ENCODE measurements at places on chromosomes 6 and 20.

- no peak for DNase-seq
Observed at GRCh38 chr6:37459981-37460800, 27.2 kb downstream of the CMTR1 start.

DNA sequence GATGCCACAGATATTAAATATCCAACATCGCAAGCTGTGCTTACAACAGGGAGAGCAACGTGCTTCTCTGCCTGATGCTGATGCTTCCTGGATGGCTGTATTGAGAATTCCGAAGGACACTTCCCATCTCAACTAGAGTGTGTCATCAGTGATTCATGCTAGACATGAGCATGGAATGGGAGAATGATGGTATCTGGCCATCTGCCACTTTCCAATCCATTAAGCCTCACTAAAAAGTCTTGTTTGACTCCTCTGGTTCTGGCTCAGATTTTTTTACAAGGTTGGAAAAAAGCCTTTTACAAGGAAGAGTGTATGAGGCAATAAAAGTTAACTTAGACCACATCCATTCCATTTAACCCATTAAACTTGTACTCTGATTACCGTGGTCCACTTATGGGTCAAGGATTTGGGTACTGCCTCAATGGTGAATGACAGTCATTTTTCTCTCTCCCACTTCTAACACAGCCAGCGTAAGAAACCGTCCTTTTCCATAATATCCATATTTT is 265.3 kb downstream of the UST start:
- no peak for DNase-seq

GRCh38 chr6:134267917-134268361 is 50.0 kb downstream of the SGK1 start:
- no peak for DNase-seq

DNA sequence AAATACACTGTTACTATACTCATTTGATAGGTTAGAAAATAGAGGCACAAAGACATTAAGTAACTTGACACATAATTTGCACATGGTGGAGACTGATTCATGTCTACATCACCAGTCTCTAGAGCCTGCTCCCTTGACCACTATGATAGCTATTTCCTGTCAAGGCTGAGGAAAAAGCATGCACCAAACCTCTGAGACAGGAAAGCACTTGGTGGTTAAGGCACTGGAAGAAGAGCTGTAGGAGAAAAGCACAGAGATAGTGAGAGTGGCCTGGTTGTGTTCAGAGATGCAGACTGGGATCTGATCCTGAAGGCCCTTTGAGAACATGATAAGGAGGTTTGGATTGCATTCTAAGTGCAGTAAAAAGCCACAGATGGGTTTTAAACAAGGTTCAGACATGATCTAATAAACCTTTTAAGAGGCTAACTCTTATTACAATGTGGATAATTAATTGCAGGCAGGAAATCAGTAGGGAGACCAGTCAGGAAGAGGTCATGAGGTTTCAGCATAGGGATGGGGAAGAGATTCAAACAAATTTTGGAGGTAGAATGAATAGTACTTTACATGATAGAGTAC is 168.9 kb downstream of the PHF3 start:
- DNase-seq: no peak

DNA sequence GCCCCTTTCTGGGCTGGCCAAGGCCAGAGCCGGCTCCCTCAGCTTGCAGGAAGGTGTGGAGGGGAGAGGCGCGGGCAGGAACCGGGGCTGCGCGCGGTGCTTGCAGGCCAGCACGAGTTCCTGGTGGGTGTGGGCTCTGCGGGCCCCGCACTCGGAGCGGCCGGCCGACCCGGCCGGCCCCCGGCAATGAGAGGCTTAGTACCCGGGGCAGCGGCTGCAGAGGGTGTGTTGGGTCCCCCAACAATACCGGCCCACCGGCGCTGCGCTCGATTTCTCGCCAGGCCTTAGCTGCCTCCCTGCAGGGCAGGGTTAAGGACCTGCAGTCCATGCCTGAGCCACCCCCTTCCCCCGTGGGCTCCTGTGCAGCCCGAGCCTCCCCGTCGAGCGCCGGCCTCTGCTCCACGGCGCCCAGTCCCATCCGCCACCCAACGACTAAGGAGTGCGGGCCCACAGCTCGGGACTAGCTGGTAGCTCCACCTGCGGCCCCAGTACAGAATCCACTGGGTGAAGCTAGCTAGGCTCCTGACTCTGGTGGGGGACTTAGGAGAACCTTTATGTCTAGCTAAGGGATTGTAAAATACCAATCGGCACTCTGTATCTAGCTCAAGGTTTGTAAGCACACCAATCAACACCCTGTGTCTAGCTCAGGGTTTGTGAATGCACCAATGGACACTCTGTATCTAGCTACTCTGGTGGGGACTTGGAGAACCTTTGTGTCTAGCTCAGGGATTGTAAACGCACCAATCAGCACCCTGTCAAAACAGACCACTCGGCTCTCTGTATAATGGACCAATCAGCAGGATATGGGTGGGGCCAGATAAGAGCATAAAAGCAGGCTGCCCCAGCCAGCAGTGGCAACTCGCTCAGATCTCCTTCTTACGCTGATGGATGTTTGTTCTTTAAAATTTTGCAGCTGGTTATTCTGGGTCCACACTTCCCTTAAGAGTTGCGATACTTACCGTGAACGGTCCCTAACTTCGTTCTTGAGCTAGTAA is 167.4 kb upstream of the RREB1 start:
- DNase-seq: no peak

- DNase-seq: no peak
Observed at GRCh38 chr20:5353624-5354496, 37.1 kb upstream of the PROKR2 start.

- DNase-seq: peak; percentile 19
Observed at GRCh38 chr6:12369781-12370262, 79.7 kb downstream of the EDN1 start.

DNA sequence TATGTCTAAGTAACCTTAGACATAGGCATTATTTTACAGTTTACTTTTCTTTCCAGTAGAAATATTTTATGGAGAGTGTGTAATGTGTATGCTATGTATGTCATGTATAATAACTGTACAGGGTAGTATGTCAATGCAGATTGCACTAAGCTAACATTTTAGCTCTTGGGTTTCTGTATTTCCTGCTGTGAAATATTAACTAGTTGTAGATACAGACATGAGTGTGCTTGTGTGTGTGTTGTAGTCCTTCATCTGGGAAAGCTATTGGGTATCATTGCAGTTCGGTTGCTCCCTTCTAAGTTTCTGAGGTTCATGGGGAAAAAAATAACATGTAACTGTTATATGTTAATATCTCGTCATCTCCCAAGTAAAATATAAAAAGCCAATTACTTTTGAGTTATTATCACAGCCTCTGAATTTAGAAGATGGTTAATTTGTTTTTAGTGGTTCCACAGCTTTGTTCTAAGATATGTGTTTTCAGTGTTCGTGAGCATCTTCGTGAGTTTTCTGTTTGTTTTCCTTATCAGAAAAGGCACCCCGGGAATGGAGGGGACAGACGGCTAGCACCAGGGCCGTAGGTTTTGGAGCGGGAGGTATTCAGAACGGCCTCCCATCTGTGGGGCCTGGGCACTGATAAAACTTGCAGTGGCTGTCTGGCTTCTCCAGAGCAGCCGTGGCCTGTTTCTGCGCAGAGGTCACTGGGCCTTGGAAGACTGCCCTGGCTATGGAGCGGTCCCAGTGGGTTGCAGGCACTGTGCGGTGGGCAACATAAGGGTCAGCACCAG is 215.0 kb downstream of the ARID1B start:
- no peak for DNase-seq

DNA sequence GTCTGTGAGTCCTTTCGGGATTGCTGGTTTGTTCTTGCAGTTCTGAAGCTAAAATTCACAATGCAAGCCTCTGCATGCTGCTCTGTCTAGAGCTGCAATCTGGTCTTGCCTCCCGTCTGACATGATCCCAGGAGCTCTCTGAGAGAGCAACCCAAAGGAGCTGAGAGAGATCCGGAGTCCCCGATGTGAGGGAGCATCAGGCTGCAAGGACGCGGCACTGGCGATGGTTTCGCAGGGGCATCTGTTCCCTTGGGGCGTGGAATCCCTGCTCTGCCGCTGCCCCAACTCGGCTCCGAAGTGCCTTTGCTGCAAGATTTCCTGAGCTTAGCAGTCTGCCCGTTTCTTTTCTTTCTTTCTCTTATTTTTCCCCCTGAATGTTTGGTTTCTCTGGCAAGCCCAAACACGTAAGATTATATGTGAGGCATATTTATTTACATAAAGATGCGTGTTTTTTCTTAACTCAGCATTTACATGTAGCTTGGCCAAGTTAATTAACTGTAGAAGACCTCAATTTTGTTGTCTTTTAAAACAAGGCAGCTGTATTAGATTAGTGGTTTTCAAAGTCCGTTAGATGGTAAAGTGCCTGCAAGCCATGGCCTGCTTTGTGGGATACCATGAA is 873.0 kb downstream of the KIF16B start:
- DNase-seq: no peak

GRCh38 chr20:50392138-50392866 is 117.9 kb upstream of the PTPN1 start:
- no peak for DNase-seq

GRCh38 chr6:124223611-124224345 is 420.1 kb downstream of the NKAIN2 start:
- no peak for DNase-seq

DNA sequence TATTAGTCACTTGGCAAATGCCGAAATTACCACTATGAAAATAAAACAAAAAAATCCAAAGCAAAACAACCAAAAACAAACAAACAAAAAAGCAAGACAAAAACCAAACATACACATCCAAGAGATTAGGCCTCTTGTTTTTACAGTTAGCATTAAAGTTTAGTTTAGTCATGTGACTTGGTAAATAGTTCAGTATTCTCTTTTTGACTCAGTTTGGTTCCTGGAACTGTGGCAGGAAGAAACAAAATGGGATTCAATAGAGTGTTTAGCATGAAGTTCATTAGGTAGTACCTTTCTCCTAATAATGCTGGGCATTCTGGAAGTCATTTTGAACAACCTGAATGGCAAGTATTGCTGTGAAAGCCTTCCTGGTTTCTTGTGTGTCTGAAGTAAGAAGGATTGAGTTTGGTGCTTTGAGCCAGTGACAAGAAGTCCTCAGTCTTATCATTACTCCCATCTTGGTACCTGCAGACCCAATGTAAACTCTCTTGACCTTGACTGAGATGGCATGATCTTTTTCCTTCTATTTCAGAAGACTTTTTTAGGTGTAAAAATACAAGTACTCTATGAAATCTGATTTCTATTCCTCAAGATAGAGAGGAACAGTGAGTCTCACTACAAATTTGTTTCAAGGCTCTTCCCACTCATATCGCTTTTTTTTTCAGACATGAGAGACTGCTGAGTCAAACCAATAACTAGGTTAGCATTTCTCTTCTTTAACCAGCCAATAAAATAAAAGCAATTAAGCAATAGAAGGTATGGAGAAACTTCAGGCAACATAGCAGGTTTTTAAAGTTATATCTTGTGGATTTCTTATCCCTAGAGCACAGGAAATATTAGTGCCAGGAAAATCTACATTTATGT is 223.6 kb upstream of the PREP start:
- DNase-seq: no peak

DNA sequence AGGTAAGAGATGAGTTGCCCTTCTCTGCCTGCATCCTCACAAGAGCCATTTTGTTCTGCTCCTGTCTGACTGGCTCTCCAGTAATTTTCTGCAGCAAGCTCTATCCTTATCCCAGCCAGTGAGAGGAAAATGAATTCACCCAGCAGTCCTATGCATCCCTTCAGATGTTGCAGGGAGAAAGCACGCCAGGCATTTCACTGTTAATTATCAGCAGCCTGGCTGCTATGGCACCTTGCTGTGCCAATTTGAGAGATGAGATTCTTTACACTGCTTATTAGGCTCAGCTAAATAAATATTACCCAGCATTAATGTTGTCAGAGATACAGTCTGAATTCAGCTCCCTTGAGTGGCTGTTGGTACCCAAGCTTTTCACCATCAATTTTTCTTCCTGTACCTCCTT is 61.1 kb upstream of the SNAP25 start:
- DNase-seq: no peak

DNA sequence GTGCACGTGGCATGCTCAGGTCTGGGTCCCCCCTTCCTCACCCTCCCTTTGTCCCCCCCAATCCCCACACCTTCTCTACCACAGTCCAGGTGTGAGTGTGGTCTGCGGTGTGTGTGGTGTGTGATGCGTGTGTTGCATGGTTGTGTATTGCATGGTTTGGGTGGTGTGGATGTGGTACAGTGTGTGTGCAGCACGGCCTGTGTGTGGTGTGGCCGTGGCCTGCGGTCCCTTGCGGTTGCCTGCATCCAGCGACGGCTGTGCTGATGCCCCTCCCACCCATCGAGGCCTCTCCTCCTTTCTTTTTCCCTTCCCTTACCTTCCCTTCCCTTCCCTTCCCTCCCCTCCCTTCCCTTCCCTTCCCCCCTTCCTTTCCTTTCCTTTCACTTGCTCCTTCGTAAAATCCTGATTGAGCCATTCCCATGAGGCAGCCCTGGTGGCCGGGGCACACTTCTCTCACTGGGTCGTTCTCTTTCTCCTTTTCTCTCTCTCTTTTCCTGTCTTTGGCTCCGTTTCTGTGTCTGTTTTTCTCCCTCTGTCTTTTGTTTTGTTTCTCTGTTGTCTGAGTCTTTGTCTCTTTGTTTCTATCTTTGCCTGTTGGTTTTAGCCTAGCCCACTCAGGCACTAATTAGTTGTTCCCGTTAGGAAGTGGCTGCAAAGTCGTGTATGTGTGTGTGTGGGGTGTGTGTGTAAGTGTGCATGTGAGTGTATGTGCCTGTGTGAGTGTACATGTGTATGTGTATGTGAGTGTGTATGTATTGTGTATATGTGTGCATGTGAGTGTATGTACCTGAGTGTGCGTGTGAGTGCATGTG is 65.7 kb downstream of the SRC start:
- DNase-seq: no peak

- no peak for DNase-seq
Observed at GRCh38 chr6:54264581-54265272, 43.5 kb upstream of the TINAG start.

GRCh38 chr6:159053781-159054398 is 9.1 kb upstream of the TAGAP start:
- no peak for DNase-seq

- DNase-seq: no peak
Observed at GRCh38 chr20:48862279-48862678, 34.5 kb upstream of the PREX1 start.

DNA sequence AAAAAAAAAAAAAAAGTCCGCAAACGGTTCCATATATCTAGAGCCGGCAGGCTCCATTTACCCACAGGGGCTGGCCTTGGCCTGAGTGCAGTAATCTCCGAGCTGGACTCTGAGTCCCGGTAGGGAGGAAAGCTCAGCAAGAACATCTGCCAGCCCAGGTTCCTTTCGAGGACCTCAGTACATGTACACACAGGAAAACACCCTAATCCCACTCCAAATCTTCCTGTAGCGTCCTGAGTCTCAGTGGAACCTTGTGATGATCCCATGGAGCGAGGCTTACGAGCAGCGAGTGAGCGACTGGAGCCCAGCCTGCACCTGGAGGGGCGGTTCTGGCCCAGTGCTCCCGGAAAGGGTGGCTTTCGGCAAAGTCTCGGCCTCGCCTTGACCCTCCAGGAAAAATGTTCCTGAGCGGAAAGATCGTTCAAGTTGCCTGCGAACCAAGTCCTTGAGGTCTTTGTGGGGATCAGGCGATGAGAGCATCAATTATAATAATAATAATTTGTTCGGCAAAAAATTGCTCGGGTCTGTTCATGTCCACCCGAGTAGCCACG is 32.1 kb downstream of the PRSS16 start:
- DNase-seq: no peak

GRCh38 chr6:44084231-44085014 is 42.8 kb downstream of the MRPL14 start:
- DNase-seq: no peak

GRCh38 chr6:133130863-133131262 is 110.3 kb upstream of the EYA4 start:
- DNase-seq: no peak
